ENCODE measurements at places on chromosomes 5 and 9.

GRCh38 chr5:107376546-107377276 lies 294.0 kb downstream of the EFNA5 start:
- no peak for DNase-seq

DNA sequence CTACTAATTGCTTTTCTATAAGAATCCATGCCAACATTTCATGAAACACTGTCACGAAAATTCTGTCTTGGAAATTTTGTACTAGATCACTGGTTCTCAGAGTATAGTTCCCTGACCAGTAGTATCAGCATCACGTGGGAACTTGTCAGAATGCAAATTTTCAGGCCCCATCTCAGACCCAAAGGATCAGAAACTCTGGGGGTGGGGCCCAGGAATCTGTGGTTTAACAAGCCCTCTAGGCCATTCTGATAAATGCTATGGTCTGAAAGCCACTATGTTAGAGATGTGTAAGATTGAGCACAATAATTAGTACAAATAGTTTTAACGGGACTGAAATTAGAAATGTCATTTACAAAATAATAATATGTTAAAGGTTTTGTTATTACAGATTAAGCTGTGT lies 615.7 kb upstream of the ARRDC3 start:
- DNase-seq, result no peak

DNA sequence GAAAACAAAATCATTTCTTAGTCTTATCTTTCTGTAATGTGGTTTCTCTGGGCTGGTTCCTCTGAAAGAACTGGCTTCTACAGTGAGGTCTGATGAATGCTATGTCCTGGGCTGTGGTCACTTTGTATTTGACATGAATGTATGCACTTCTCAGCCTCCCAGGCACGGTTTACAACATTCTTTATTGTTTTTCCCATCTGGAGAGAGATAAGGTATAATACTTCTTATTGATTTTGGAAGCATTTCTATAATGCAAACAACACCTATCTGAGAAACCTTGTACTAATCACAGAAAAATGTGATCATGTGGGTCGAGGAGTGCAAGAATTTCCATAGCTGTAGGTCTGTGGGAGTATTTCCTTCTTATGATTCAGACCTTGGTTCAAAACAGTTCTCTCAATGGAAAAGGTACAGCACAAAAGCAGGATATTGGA lies 46.9 kb downstream of the ACTBL2 start:
- DNase-seq, result no peak

DNA sequence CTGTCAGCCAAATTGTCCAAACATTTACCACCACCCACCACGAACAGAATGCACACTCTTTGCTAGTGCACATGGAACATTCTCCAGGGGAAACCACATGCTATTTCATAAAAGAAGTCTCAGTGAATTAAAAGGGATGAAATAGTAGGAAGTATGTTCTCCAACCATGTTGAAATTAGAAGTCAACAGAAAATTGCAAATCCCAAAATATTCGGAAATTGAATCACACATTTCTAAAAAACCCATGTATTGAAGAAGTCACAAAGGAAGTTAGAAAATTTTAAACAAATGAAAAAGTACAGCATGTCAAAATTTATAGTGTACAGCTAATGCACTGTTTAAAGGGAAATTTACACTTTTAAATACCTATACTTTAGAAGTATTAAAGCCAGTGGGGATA lies 50.8 kb downstream of the TGFBR1 start:
- DNase-seq, result no peak

DNA sequence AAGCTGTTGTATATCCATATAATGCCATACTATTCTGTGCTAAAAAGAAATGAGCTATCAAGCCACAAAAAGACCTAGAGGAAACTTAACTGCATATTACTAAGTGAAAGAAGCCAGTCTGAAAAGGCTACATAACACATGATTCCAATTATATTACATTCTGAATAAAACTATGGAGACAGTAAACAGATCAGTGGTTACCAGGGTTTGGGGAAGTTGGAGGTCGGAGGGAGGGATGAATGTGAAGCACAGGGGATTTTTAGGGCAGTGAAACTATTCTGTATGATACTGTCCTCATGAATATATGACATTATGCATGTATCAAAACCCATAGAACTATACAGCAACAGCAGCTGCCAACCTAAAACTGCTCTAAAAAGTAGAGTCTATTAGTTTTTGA lies 5.6 kb upstream of the RFK start:
- DNase-seq, result no peak

GRCh38 chr9:96852676-96853075 lies 1.6 kb downstream of the ZNF782 start:
- DNase-seq, result no peak

- no peak for DNase-seq
These were observed 91.1 kb downstream of the TLR4 start for GRCh38 chr9:117795271-117795670.

GRCh38 chr5:158820891-158821290 lies 278.8 kb downstream of the EBF1 start:
- no peak for DNase-seq

GRCh38 chr5:132841305-132841704 lies 10.9 kb upstream of the SHROOM1 start:
- DNase-seq, result no peak

GRCh38 chr9:136172412-136173079 lies 32.4 kb downstream of the LHX3 start:
- DNase-seq, result no peak
